Hypothalamus (tissue), 51 donors: ENCODE measurements at places on chromosomes 12 and 14.

DNA sequence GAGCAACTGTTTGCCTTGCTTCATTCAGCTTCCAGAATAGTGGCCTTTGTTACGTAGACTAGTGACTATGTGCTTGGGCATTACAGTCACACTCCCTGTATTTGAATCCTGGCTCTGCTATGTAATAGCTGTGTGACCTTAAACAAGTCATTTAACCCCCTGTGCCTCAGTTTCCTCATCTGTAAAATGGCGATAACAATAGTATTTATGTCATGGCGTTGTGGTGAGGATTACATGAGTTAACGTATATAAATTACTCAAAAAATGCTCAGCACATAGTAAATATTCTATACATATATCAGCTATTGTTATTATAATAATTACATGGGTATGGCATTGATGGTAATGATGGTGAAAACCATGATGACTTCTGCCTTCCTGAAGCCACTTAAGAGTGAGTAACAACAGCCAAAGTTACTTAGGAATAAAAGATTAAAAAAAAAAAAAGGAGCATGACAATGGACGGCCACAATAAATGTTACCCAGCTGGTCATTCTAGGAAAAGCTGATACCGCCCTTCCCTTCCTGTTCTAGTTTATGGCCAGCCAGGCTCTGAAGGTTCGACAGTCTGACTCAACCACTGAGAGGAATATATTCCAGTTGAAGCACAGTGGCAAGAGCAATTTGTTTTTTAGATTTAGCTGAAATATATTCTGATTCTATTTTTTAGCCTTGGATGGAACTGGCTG is 9.9 kb upstream of the ADIPOR2 start:
- no peak for DNase-seq

- DNase-seq, result peak; percentile 69
Observed at GRCh38 chr12:49198431-49199155, 9.7 kb upstream of the TUBA1A start.

DNA sequence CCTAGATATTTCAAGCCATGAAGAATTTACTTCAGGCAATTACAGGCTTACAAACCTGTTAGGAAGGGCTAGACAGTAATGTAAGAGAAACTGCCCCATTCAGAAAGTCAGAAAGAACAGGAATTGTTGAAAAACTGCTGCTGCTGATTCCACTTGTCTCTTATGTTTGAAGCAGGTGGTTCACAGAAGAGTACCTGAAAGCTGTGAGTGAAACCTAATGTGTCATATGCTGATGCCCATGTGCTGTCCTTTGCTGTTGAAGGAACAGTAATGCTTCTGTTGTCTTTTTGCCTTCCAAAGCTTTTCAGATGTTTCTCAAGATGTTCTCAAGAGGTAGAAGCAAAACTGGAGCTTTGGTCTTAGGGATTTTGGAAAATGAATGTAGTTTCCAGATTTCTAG is 39.0 kb downstream of the MNAT1 start:
- DNase-seq, result no peak

DNA sequence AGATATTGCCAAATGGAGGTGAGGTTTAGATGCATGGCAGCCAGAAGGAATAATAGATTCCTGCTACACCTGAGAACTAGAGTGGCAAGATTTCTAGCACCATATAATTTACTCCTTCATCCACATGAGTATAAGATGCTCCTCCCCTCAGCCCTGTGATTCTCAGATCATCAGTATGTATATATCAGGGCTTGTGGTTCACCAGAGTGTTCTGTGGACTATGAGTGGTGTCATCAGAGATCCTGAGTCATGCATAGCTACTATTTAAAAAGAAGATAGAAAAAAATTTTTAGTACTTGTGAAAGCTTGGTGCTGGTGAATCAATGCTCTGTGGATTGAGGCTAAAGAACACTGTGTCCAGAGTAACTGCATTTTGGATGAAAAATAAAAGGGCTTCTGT is 285.9 kb downstream of the BMP4 start:
- no peak for DNase-seq

- DNase-seq, result no peak
Observed at GRCh38 chr12:132178801-132179401, 34.6 kb downstream of the NOC4L start.

DNA sequence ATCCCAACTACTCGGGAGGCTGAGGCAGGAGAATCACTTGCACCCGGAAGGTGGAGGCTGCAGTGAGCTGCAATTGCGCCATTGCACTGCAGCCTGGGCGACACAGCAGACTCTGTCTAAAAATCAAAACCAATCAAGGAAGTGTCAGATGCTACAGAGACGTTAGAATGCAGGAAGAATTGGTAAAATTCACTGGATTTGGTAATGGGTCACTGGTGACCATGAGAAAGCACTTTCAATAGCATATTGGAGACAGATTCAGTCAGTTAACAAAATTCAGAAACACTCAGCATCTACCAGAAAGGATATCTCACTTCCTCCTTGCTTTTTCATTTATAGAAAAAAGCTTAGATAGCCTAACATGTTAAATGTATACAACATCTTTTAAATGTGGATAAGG is 17.5 kb downstream of the BIN2 start:
- DNase-seq, result no peak

DNA sequence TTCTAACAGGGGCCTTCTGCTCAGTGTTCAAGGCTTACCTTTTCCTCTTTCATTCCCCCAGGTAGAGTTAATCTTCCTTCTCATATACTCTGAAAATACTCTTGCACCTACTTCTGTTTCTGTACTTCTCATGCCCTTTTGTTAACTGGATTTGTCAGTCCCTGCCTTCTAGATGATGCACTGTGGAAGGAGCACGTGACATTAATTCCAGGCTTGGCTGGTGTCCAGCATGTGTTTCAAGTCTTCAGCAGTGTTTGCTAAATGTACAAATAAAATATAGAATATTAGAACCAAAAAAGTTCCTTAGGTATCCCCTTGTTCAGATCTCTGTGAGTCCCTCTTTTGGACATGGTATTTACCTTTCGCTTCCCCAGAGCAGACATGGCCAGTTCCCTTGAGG is 27.9 kb upstream of the EVL start:
- DNase-seq, result no peak

DNA sequence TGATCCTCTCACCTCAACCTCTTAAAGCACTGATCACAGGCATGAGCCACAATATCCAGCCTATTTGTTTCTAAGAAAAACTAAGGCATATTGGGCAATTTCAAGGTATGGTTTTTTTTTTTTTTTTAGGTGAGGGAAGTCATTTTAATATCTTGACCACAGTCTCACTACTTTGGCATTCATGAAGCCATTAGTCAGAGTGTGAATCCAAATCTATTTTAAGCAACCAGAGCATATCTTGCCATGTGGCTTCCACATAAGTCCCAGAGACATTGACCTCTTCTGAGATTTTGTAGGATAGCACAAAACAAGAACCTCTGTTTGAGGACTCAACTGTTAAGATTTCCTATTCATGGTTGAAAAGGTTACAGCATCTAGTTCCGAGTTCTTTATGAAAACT is 130.3 kb upstream of the RBM19 start:
- DNase-seq, result no peak

GRCh38 chr12:57210926-57211692 is 5.5 kb upstream of the NXPH4 start:
- no peak for DNase-seq

DNA sequence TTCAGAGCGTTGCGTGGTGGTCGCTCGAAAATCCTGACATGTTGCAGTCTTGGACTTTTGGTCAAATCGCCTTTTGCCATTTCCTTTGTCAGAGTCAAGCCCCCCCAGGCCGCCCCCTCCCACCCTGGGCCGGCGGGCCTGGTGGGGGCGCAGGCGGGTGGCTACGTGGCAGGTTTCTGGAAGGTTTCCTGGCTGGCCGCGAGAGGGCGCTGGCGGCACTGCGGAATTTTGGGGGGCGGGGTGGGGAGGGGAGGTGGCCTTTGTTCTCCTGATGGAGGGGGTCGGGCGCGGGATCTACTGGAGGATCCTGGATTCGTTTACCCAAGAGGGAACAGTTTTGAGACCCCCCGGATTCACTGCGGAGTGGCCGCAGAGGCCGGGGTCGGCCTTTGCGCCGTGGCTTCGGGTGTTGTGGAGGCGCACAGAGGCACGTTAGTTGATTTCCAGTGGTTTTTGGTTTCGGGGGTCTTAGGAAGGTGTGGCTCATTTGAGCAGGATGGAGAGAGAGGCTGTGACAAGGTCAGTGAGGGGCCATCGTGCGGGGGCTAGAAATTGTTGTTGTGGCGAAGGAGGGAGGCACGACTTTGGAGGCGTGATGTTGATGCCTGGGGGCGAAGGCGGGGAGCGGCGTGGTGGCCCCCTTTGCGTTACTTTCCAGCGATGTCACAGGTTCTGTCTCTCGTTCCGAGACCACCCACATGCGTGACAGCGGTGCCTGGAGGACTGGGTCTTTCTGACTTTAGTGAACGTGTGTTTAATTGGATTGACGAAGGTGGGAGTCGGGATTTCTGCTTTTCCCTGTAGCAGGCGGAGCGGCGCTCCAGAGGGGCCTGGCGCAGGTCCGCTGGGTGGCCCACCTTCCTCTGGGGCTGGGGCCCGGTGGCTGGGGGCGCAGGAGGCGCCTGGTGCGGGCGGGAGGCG is 1.4 kb downstream of the MEG3 start:
- no peak for DNase-seq

GRCh38 chr12:575948-576614 is 87.2 kb downstream of the NINJ2 start:
- DNase-seq, result peak; percentile 55

DNA sequence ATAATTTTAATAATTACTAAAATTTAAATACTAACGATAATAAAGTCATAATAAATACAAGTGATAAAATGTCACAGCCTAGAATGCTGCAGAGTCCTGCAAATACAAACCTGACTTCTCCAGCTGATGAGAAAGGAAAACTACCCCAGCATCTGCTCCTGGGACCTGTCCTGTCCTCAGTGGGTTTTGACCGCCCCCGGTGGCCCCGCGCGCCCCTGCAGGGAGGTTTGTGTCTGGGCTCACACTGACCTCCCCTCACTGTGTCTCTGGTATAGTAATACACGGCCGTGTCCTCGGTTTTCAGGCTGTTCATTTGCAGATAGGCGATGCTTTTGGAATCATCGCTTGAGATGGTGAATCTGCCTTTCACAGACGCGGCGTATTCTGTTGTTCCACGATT is 1139.4 kb downstream of the TMEM121 start:
- DNase-seq, result no peak

GRCh38 chr12:46965880-46966279 is 113.5 kb upstream of the PCED1B start:
- DNase-seq, result no peak

- no peak for DNase-seq
Observed at GRCh38 chr12:27206801-27207502, 37.1 kb upstream of the STK38L start.

DNA sequence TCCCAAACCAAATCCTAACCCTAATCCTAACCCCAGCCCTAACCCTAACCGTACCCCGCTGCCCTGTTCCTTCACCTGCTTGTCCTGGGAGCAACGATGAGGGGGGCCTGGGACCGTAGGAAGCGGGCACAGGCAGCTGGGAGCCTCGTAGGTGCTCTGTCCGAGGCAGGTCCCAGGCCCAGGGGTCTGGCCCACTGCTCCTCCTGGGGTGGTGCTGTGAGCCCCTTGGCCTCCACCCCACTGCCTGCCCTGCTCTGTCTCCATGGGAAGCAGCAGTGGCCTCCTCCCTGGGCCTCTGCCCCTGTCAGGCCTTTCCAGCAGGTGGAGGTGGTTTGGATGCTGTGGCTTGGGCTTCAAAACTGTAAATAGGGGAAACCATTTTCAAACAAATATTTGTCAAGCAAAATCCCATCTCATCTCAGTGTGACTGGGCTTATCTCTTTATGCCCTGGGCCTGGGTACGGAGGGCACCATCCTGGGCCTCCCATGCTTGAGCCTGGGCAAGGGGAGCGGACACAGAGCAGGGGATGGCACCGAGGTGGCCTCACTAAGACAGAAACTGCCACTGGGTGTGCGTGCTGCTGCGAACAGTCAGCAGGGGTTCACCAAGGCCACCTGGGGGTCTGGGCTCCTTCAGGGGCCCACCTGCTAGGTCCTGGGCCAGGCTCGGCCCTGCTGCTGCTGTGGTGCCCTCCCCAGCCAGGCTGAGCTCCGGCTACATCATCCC is 3.7 kb upstream of the BEGAIN start:
- DNase-seq, result no peak

DNA sequence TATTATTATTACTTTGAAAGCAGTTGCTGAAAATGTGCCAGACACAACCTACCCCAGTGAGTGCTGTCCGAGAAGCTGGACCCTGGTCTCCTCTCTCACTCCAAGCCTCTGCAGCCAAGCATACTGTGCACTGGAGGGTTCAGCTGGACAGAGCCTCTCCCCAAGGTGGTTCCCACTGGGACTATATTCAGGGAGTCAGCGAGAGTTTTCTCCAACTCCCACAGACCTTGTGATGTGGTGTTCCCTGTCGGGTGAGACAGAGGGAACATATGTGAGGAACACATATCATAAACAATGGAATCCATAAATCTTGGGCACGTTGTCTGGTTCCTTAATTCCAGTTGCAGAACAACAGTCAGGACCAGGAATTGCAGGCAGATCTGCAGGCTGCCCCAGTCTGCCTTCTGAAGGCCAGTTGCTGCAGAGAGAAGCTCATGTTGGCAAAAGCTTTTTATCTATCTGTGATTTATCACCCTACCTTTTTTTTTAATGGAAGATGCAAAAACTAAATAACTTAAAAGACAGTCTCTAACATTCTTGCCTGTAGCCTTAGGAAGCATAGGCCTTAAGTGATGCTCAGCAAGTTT is 619.8 kb upstream of the TBX3 start:
- no peak for DNase-seq

DNA sequence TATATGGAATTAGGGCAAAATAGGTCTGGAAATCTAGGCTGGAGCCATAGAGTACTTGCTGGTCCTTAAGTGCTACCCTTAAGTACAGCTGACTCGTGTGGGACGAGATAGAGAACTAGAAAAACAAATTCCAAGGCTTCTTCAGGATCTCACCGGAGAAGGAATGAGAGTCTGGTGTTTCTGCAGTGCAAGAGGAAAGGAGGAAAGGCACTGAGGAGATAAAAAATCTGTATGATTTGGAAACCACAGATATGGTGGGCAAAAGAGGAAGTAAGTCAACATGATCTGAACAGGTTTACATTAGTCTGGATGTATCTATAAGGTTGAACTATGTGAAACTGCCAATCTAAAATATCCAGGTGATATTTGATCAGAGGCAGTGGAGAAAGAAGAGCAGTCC is 134.4 kb upstream of the SOX5 start:
- no peak for DNase-seq

GRCh38 chr12:106301611-106302321 is 767 bp upstream of the TCP11L2 start:
- DNase-seq, result no peak

GRCh38 chr12:3150931-3151835 is 74.0 kb downstream of the TSPAN9 start:
- DNase-seq, result no peak

- DNase-seq, result no peak
Observed at GRCh38 chr12:82474181-82474797, 116.0 kb downstream of the METTL25 start.

- no peak for DNase-seq
Observed at GRCh38 chr14:23101986-23102625, 2.7 kb downstream of the CIROP start.
